T-helper 1 cell (primary cell): ENCODE measurements at places on chromosomes 13 and 19.

DNA sequence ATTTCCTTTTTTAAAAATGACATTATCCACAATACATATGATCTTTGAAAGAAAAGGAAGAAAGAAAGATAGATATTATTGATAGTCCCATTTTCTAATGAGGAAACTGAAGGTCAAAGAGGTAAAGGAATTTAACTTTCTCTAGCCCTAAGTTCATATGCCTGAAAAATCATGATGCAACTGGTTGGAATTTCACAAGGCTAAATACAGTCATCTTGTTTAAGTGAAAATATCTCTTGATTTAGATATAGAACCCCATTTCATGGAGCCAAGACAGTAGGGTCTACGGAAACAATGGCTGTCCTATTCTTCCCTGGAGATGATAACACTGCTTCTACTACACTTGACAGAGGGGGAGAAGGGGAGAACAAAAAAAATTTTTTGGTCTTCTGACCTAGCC, 366.2 kb downstream of the DNAJC15 start:
- no peak for DNase-seq

- DNase-seq, result no peak
These were observed 203.9 kb downstream of the SHISA2 start for GRCh38 chr13:25847635-25848626.

GRCh38 chr13:27122036-27122435, 49.6 kb downstream of the USP12 start:
- no peak for DNase-seq

DNA sequence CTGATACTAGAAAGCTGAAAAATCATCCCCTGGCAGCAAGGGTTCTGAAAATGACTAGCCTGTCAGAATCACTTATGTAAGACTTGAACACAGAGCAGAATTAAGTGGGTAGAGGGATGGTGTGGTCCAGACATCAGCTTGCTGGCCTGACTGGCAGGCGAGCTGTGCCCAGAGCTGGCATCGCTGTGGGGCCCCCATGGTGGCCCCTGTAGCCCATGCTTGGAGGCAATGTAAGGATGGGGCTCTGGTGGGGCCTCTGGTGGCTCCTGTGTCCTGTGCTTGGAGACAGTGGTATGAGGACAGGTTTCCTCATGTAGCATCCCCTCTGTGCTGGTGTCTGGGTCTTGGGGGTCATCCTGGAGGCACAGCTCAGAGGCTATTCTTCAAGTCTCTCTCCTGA, 332.1 kb downstream of the SHISA2 start:
- no peak for DNase-seq

DNA sequence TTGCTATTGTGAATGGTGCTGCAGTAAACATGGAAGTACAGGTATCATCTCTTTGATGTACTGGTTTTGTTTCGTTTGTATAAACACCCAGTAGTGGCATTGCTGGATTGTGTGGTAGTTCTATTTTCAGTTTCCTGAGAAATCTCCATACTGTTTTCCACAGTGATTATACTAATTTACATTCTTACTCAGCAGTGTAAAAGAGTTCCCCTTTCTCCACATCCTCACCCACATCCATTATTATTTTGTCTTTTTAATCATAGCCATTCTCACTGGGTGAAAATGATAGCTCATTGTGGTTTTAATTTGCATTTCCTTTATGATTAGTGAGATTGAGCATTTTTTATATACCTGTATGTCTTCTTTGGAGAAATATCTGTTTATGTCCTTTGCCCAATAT, 62.3 kb upstream of the PARP4 start:
- no peak for DNase-seq

DNA sequence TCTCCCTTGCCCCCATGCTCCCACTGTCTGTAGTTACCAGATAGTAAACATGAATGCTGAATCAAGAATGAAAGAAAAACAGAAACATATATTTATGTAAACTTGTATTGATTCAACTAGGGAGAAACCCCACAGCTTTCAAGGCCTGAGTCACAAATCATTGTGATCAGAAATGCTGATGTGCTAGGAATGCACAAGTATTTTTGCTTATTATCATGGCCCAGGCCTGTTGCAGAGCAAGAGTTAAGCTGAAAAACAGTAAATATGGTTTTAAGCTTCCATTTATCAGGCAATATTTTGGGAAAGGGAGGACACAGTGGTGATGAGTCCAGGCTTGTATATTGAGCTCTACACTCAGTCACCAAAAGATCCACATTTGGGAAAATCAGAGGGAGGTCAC, 669.6 kb downstream of the DIAPH3 start:
- DNase-seq, result no peak

DNA sequence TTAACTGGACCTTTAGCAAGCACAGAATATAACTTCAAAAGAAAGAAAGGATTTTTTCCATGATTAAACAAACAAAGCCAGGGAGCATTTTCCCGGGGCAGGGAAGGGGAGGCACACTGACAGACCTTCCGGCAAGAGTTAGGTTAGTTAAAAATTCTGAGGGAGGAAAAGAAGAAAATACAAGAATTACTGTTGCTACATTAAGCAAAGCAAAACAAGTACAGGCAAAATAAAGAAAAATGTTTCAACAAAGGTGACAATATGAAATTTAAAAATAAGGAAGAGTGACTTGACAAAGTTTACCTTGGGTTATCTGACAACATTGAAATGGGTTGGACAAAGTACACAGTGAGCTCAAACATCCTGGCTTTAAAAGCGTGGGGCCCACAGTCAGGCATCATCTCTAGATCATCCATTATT, 51.5 kb downstream of the KLF12 start:
- no peak for DNase-seq

DNA sequence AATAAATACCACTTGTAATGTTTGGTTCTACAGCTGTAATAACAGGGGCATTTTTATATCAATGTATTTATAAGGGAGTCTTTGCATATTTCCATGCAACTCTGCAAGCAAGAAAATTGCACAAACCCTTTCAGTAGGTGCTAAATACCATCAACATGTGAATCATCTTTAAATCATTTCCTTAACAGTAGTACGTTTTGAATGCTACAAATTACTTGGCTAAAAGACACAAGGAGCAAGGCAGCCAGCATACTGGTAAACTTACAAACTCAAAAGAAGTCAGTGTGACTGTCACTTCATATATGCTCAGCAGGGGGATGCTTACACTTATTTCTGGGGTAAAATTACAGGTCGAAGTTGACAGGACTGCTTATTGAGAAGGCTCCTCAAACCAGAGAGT, 402.4 kb downstream of the EFNB2 start:
- DNase-seq, result no peak

GRCh38 chr13:51997641-51998330, 13.5 kb downstream of the ATP7B start:
- no peak for DNase-seq
